ENCODE measurements at places on chromosomes 7 and 10. TPM values are rescaled to one million over a fixed set of nuclear protein-coding genes. Genes with fewer than 3 reads are reported as not detected.

Gene ASAH2
- total RNA-seq = 2.0 TPM

Gene CABCOCO1
- not detected for total RNA-seq

Gene RAMP3
- total RNA-seq = not detected

Gene TSPAN12
- 0.39 TPM for total RNA-seq

Gene ENTPD1
- 47.1 TPM for total RNA-seq
